ENCODE measurements at places on chromosomes 1 and 21. TPM values are rescaled to one million over a fixed set of nuclear protein-coding genes. Genes with fewer than 3 reads are reported as not detected.

Gene CFHR2
- not detected for total RNA-seq

Gene LDLRAD2
- total RNA-seq, result not detected

Gene ZNF695
- total RNA-seq, result 0.63 TPM

Gene SLC30A10
- total RNA-seq, result not detected

DNA sequence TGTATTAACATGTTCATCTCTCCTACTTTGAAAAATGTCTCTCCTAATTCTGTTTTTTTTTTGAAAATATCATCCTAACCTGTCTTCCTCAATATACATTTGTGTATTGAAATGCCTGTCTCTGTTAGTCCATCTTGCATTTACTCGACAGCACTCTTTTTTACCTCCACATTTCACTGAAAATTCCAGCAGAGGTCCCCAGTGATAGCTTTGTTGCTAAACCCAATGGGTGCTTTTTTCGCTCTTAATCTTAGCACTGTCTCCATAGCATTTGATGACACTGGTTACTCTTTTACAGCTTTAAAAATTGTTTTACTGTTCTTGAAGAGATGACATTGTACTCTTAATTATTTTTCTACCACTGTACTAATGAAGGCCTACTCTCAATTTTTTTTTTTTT lies 10.8 kb downstream of the OSBPL9 start:
- peak; percentile 78 for DNase-seq

DNA sequence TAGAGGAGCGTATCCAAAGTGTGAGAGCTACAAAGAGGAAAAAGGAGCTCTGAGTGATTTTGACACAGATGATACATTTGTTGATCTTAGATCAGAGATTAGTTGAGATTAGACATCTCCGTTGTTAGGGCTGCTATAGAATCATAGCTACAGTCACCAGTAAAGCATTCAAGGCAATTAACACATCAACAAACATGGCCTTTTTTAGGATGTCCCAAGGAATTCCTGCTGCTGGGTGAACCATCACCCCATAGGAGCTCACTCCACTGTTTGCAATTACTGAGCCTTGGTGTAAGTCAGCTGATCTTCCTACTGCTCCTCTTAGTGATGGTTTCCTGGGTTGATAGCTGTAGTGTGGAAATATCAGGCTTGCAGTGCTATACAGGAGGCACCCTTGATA lies 6.7 kb upstream of the RSRP1 start:
- peak; percentile 31 for DNase-seq

- no peak for DNase-seq
These were observed 9.7 kb upstream of the IFI16 start for GRCh38 chr1:159000070-159000409.

DNA sequence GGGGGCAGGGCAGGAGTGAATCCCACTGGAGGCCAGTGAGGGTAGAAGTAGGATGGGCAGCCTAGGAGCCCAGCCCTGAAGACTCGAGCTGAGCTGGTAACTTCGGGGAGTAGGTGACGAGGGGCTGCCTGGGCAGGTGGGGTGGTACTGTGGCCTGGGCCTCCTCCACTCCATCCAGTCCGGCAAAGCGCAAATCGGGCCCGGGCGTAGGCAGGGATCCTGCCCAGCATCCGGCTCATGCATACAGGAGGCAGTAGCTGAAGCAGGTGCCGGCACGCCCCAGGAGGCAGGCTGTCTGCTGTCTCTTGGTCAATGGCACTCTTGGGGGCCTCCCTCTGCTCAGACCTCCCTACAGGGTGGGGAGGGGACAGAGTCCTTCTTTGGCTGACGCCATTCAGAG lies 1.3 kb upstream of the TNFRSF25 start:
- DNase-seq, result no peak

All from Karpas-422 (cell line).